ENCODE measurements at places on chromosomes 12 and 14. TPM values are rescaled to one million over a fixed set of nuclear protein-coding genes. Genes with fewer than 3 reads are reported as not detected.
A peak's percentile ranks its signal among the peaks of the same experiment; 100 is the strongest.

- H3K27ac ChIP-seq: no peak overlapping the region
- no peak for DNase-seq
- no peaks in the 10 kb centered on the region for H3K4me1 ChIP-seq
- H3K27me3 ChIP-seq: no peaks in the 10 kb centered on the region
These were observed 686.7 kb upstream of the TBX3 start for GRCh38 chr12:115370650-115371049.

DNA sequence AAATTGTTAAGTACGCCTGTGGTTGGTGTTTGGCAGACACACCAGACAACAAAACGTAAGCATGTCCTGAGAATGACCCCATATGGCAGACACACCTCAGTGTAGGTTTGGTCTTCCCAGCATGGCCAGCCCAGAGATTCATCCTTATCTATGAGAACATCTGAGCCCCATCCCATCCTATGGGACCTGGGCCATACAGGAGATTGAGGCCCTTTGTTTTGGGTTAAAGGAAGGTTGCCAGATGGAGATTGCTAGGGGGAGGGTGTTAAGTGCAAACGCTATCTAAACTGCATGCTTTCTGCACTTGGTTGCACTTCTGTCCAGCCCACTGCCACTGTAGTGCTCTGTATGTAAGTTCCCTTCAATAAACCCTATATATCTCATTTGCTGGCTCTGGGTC, 4.1 kb upstream of the PCNX4 start:
- H3K27ac ChIP-seq: no peak overlapping the region
- H3K36me3 ChIP-seq: no peaks in the 10 kb centered on the region
- no peak for DNase-seq
- no peaks in the 10 kb centered on the region for H3K27me3 ChIP-seq
- no peaks in the 10 kb centered on the region for H3K4me1 ChIP-seq

DNA sequence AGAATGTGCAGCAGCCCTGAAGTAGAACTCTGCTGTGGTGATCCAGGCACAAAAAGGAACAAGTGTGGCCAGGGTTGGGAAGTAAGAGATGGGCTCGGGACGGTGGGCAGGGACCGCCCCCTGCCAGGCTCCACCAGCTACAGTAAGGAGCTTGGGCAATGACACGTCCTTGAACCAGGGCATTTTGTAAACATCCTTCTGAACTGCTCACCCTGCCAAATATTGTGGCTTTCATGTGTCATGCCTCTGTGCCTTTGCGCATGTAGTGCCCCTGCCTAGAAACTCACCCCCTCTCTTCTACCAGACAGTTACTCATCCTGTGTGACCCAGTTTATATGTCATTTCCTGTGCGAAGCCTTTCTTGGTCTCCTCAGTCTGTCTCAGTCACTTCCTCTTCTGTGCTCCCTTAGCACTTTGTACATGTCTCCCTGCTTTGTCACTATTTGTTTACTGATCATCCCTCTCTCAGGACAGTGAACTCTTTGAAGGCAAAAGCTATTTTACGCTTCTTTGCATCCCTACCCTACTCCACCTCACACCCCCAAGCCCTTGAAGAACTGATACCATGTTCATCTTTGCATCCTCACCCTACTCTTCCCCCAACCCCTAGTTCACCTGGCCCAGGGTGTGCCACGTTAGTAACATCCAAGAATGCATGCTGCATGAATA, 108.9 kb upstream of the PLEKHG7 start:
- no peaks in the 10 kb centered on the region for H3K4me1 ChIP-seq
- H3K36me3 ChIP-seq: no peaks in the 10 kb centered on the region
- no peaks in the 10 kb centered on the region for H3K27me3 ChIP-seq
- H3K27ac ChIP-seq: no peak overlapping the region
- DNase-seq: no peak

GRCh38 chr12:119673634-119674033, 5.7 kb downstream of the PRKAB1 start:
- H3K4me1 ChIP-seq: no peaks in the 10 kb centered on the region
- no peaks in the 10 kb centered on the region for H3K36me3 ChIP-seq
- no peak for DNase-seq
- peak overlapping the region; percentile 70 for H3K27ac ChIP-seq
- no peak overlapping the region for H3K4me3 ChIP-seq

GRCh38 chr12:54988402-54989054, 4.0 kb upstream of the TESPA1 start:
- peak overlapping the region; percentile 12 for H3K27ac ChIP-seq
- H3K27me3 ChIP-seq: no peaks in the 10 kb centered on the region
- no peak overlapping the region for H3K4me3 ChIP-seq
- no peaks in the 10 kb centered on the region for H3K4me1 ChIP-seq
- DNase-seq: peak; percentile 67
- H3K36me3 ChIP-seq: no peaks in the 10 kb centered on the region

- H3K27me3 ChIP-seq: no peaks in the 10 kb centered on the region
- H3K27ac ChIP-seq: no peak overlapping the region
- DNase-seq: no peak
- H3K4me1 ChIP-seq: no peaks in the 10 kb centered on the region
These were observed 42.5 kb downstream of the SMIM41 start for GRCh38 chr12:52121824-52122539.

DNA sequence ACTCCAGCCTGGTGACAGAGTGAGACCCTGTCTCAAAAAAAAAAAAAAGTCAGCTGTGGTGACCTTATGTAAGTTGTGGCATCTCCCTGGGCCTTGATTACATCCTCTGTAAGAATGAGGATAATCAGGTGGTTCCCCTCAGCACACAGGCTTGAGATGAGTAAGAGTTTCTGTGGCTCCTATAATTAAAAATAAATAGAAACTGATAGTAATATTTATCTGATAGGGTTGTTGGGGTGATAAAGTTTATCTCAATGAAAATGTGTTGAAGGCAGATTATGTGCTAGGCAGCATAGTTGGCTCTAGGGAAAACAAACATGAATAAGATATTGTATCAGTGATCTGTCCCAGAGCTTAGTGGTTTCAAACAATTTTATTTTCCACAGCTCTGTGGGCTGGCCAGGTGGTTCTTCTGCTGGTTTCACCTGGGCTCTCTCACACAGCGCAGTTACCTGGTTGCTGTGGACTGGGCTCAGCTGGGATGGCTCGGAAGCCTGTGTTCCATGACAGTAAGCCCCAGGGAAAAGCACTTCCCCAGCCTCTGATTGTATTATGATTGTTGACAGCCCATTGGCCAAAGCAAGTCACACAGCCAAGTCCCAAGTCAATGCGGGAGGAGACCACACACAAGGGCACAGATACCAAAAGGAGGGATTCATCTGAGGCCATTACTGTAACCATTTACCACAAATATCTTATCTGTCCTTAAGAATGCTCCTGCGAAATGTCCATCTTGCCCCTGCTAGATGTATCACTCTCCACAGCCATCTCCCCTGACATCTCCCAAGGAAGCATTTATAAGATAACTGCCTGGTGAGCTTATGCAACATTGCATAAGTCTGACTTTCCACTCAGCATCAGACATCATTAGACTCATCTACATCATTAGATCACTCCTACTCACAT, 151.7 kb downstream of the NUAK1 start:
- H3K27me3 ChIP-seq: no peaks in the 10 kb centered on the region
- H3K4me1 ChIP-seq: no peaks in the 10 kb centered on the region
- no peak overlapping the region for H3K4me3 ChIP-seq
- H3K27ac ChIP-seq: no peak overlapping the region
- no peaks in the 10 kb centered on the region for H3K36me3 ChIP-seq

- H3K36me3 ChIP-seq: no peaks in the 10 kb centered on the region
- no peaks in the 10 kb centered on the region for H3K4me1 ChIP-seq
- no peak for DNase-seq
These were observed 234.9 kb downstream of the KTN1 start for GRCh38 chr14:55814873-55815272.

DNA sequence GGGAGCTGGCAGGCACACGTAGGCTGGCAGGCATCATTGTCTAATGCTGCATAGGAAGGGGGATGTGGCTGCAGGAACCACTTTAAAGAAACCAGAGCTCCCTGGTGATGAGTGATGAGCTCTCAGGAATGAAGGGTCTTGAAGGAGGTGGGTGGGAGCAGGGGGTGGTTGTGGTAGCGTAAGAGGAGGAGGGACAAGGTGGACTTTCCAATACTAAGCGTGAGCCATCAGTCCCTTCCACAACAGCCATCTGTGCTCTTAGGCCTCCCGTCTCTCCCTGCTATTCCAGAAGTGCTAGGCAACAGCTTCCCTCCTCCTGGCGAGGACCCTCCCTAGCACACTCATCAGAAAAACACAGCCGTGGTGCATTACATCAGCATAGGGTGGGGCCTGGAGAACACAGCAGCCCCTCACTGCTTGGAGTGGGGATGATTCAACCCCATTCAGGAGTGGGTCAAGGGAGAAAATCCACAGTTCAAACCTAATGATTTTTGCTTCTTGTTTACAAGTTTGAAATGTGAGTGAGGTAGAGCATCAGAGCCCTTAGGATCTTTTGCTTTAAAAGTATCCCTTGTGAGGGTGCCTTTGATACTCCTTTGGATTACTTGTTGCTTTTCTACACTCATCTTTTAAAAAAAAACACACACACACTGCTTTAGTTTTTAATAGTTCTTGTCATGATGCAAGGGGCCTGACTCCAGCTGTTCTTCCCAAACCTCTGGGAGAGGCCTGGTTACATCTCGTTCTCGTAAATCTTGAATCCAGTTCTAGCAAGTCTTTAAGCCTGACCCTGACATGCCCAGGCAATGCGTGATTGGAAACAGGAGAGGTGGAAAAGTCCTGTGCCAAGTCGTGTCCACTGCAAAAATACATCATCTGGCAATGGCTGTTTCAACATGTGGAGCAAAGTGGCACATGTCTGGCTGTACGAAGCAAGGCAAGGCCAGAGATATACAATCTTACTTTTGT, 356.4 kb upstream of the DDHD1 start:
- H3K27me3 ChIP-seq: no peaks in the 10 kb centered on the region
- no peak overlapping the region for H3K4me3 ChIP-seq
- H3K4me1 ChIP-seq: peaks cover 8% of the 10 kb centered on the region
- H3K36me3 ChIP-seq: no peaks in the 10 kb centered on the region
- H3K27ac ChIP-seq: peak overlapping the region; percentile 76
- peak; percentile 77 for DNase-seq

DNA sequence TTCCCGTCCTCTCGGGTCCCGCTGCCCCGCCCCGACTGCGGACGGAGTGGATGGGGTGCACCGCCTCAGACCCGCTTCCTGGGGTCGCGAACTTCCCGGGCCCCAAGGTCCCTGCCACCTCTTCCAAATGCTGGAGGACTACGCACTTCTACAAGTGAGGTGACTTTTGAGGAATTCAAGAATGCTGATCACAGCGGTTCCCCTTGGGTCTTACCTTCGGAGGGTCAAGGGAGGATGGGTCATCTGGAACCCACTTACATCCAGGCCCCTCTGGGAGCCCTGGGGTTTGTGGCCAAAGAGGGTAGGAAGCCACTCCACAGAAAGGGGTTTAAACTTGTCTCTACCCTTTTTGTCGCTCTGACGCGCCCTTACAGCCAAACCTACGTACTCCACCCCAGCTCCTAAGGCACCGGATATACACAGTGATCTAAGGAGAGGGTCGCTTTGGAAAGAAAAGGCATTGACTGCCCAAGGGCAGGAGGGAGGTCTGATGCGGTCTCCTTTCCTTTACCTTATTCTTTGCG, 532 bp upstream of the PRKD1 start:
- DNase-seq: no peak
- peak overlapping the region; percentile 78 for H3K27ac ChIP-seq
- H3K4me3 ChIP-seq: peak overlapping the region; percentile 89
- H3K4me1 ChIP-seq: no peaks in the 10 kb centered on the region
- no peaks in the 10 kb centered on the region for H3K36me3 ChIP-seq

- H3K4me1 ChIP-seq: no peaks in the 10 kb centered on the region
- H3K4me3 ChIP-seq: no peak overlapping the region
- no peaks in the 10 kb centered on the region for H3K27me3 ChIP-seq
- no peak overlapping the region for H3K27ac ChIP-seq
These were observed 52.8 kb upstream of the SLC2A13 start for GRCh38 chr12:40158592-40159111.

- H3K36me3 ChIP-seq: no peaks in the 10 kb centered on the region
- H3K27me3 ChIP-seq: peaks cover 14% of the 10 kb centered on the region
- H3K4me3 ChIP-seq: no peak overlapping the region
- H3K4me1 ChIP-seq: no peaks in the 10 kb centered on the region
- no peak for DNase-seq
These were observed 6.8 kb upstream of the FOXG1 start for GRCh38 chr14:28759653-28760313.

- H3K27me3 ChIP-seq: no peaks in the 10 kb centered on the region
- no peak overlapping the region for H3K4me3 ChIP-seq
- no peak for DNase-seq
These were observed 112.9 kb downstream of the PRKCH start for GRCh38 chr14:61434311-61434710.

- no peaks in the 10 kb centered on the region for H3K36me3 ChIP-seq
- peaks cover 14% of the 10 kb centered on the region for H3K4me1 ChIP-seq
- H3K4me3 ChIP-seq: peak within 1 kb of the TSS; percentile 45
- DNase-seq: peak; percentile 54
- H3K27ac ChIP-seq: no peak within 1 kb of the TSS
These were observed at the start of gene CNTN1 for GRCh38 chr12:40691913-40692764. Gene CNTN1, plus strand, starts transcription at chr12:40692439.

- no peaks in the 10 kb centered on the region for H3K27me3 ChIP-seq
- no peak for DNase-seq
- no peak overlapping the region for H3K4me3 ChIP-seq
- H3K36me3 ChIP-seq: no peaks in the 10 kb centered on the region
These were observed 7.4 kb upstream of the KTN1 start for GRCh38 chr14:55572578-55572977.

DNA sequence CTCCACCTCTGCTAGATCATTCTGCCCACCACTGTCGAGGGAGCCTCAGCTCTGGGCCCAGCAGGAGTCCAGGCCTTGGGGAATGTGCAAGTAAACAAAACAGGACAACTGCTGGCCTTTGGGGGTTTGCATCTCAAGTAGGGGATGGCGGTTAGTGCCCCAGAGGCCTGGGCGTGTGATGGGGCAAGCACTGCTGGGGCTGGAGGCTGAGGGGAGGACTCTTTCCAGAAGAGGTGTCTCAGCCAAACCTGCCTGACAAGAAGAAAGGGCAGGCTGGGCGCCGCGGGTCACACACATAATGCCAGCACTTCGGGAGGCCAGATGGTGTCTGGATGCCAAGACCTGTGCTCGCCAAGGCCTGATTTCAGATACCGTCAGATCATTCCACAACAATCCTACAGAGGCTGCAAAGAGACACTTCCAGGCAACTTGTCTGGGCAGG, 8.6 kb upstream of the ALDH2 start:
- no peaks in the 10 kb centered on the region for H3K36me3 ChIP-seq
- no peaks in the 10 kb centered on the region for H3K27me3 ChIP-seq
- H3K4me3 ChIP-seq: no peak overlapping the region
- no peak for DNase-seq
- no peak overlapping the region for H3K27ac ChIP-seq

DNA sequence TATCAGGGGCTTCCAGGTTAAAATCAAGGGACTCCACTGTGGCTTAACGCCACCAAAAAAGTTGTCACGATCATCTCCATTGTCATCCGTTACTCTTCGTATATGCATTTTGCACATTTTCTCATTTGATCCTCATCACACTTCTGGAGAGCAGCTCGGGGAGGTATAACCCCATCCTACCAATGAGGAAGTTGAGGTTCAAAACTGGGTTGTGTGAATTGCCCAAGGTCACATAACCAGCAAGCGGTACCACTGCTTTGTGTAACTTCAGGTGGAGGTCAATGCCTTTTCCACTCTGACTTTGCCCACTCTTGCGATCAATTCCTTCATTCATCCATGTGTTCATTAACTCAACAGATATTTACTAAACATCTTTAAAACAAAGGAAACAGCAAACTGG, 71.1 kb upstream of the CCND2 start:
- H3K4me3 ChIP-seq: no peak overlapping the region
- DNase-seq: no peak
- H3K27ac ChIP-seq: no peak overlapping the region
- no peaks in the 10 kb centered on the region for H3K27me3 ChIP-seq

The HSPB8 gene
- 49.7 TPM for total RNA-seq

The RARG gene
- 51.4 TPM for total RNA-seq

The EXOC3L4 gene
- total RNA-seq: 0.41 TPM

The KRT71 gene
- total RNA-seq: not detected

The GDF3 gene
- not detected for total RNA-seq

The NAA30 gene
- 8.7 TPM for total RNA-seq

The MUCL1 gene
- total RNA-seq: not detected

The PUS7L gene
- total RNA-seq: 10.6 TPM

The TMEM229B gene
- total RNA-seq: 4.7 TPM

The FBLN5 gene
- total RNA-seq: 48.0 TPM
